ENCODE measurements at places on chromosomes 5 and 9.

DNA sequence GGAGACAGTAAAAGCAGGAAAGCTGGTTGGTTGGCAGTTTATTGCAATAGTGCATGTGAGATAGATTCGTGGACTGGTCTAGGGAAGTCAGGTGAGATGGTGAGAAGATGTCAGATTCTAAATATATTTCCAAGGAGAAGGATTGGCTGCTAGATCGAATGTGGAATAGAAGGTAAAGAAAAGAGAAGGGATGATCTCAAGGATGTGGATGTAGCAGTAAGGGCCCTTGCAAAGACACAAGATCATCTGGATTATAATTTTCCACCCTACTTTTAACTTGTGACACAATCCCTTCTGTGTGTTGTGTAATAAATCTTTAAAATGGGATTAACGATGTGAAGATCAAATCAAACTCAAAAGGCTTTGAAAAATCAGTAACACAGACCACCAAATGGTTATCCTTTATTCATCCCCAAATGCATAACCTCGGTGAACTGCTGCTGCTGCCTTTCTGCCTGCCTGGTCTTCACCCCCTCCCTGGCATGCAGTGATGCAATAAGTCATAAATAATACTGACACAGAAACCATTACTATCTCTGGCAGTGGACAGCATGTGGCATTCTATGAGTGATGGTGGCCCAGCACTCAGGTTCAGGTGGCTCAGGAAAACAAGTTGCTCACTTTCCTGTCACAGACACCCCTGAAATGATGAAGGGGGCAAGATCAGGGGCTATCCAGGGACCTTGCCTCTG is 178.4 kb downstream of the FAM114A2 start:
- DNase-seq: no peak

GRCh38 chr9:84761137-84761808 is 91.7 kb downstream of the NTRK2 start:
- DNase-seq: no peak

DNA sequence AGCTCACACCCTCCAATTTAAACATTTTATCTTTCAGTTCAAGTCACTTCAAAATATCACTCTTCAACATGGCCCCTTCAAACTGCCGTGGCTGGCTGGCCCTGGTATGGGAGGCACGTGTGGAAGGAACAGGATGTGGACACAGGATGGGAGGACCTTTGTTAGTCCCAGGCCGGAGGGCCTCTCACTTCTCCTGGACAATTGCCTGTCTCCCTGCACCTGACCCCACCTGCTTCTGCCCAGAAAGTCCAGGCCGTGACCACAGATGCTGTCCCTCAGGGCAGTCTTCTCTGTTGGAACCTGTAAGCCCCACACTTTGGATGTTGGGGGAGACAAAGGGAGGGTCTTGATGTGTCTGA is 19.4 kb downstream of the AMBP start:
- DNase-seq: no peak

DNA sequence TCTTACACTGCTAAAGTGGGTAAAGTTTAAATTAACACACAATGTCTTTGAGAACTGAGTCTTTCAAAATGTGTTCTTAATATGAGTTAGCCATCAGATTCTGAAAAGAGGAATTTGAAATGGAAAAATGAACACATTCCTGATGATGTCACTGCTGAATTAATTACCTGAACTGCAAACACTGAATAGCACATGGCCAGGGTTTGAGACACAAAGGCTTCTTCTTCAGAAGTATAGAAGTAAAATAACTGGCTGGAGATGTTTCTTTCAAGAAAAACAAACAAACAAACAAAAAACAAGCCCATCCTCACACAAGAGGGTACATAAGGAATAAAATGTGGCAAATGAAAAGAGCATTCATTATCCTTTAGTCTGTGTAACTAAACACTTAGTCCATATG is 7.1 kb downstream of the GLIS3 start:
- DNase-seq: no peak

DNA sequence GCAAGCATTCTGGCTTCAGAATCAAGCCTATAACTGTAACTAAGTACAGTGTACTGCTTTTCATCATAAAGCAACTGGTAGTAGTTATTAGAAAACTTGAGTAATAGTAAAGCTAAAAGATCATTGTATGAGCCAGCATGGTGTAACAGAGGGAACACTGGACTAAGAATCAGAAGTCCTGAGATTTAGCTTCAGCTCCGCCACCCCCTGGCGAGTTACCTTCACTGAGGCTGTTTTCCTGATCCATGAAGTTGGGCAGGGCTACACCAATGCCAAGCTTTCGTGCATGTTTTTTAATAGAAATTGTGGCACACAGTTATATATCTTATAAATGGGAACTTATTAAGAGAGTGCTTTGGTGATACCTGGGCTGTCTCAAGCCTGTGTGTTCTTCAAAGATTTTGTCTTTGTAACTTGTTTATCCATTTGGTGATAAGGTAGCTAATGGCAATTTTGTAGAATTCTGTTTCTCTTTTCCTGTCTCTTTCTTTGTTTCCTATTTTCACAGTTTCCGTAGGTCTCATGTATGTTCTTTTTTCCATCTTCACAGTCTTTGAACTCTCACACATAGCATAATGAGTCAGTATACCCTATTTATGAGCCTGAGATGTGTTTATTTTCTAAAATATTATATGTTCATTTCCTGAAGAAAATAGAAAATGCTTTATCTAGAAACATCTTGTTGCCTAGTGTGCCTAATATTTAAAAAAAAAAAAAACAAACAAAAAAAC is 102.3 kb downstream of the GDNF start:
- DNase-seq: no peak

DNA sequence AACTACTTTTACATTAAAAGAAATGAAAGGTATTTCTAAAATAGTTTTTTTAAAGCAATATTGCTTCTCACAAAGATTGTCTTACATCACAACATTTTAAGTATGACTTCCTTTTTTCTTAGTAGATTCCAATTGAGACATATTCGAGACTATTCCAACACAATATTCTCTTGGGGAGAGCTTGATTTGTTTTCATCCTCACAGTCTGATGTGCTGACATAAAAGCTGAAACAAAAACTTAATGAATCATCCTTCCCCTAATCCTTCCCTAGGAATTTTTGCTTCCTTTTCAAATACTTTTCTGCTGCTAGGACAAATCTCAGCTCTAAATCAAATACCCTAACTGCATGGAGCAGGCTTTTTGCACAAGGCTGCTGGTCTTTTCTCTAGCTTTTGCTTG is 245.8 kb upstream of the MAP3K1 start:
- DNase-seq: peak; percentile 12

- no peak for DNase-seq
Observed at GRCh38 chr5:109143031-109143430, 266.7 kb downstream of the PJA2 start.

DNA sequence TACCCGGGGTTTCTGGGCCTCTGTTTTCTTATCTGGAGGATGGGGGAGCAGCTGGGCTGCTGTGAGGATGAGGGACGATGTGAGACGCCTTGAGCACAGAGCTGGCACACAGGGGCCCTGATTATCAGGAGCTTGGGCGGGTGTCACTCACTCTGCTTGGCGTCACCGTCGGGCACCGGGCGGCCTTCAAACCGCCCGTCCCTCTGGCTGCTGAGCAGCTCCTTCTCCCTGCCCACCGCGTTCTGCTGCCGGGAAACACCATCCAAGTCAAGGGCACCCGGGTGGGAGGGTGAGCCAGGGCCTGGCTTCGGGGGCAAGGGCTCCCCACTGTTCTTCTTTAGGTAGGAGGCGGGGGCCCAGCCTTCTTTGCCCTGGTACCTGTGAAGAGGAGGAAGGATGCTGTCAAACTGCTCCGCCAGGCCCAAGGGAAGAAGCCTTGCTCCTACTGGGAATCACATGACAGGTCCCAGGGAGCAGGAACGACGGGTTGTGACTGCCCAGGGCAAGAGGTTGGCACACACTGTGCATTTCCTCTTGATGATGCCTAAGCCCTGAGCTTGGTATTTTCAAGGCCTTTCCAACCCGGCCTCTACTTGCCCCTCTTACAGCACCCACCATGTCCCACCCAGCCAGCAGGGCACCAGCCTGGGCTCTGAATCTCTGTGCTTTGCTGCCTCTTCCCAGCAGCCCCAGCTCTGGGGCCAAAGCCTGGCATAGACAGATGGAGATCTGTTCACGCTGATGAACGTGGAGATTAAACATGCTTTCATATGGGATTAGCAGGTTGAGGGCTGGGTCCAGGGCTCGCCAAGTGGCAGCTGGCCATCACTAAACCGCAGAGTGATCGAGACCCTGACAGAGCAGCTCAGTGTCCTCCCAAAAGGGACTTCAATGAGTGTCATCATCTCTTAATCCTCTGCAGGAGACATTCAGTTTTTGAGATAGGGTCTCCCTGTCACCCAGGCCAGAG is 66.9 kb upstream of the UBTD2 start:
- DNase-seq: no peak
